ENCODE measurements at places on chromosomes 1 and 21. TPM values are rescaled to one million over a fixed set of nuclear protein-coding genes. Genes with fewer than 3 reads are reported as not detected.

Gene DIO1
- not detected for polyA plus RNA-seq

Gene EMC1
- 11.5 TPM for polyA plus RNA-seq

Gene SEC22B
- 14.9 TPM for polyA plus RNA-seq

Gene MPL
- polyA plus RNA-seq: 0.18 TPM

Gene PLA2G2D
- polyA plus RNA-seq: not detected

Gene OR2M4
- not detected for polyA plus RNA-seq

Gene RIPPLY3
- polyA plus RNA-seq: not detected

Gene RHD
- polyA plus RNA-seq: 0.16 TPM

Gene TRIM17
- 0.41 TPM for polyA plus RNA-seq
